ENCODE measurements at places on chromosomes 1 and 21.

DNA sequence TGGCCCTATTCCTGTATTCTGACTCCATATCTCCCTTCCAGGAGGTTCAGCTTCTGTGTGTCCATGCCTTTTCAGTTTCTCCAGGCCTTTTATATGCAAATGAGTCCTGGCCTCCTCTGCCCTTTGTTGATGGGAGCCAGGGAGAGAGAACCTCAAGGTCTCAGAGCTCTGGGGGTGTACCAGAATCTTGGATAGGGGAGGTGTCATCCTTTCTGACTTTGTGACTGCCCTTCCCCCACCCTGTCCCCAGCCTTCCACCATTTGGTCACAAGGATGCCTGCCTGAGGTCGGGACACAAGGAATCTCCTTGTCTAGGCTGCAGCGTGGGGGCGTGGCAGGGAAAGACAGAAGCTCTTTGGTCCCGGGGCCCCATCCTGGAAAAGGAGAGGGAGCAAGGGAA, 18.6 kb downstream of the LURAP1 start:
- no peak for DNase-seq

GRCh38 chr1:201726700-201727099, 102.3 kb upstream of the IPO9 start:
- no peak for DNase-seq

GRCh38 chr1:53349968-53350852, 22.3 kb upstream of the LRP8 start:
- no peak for DNase-seq

- DNase-seq, result no peak
These were observed 92.6 kb upstream of the NEK7 start for GRCh38 chr1:198064181-198064580.

DNA sequence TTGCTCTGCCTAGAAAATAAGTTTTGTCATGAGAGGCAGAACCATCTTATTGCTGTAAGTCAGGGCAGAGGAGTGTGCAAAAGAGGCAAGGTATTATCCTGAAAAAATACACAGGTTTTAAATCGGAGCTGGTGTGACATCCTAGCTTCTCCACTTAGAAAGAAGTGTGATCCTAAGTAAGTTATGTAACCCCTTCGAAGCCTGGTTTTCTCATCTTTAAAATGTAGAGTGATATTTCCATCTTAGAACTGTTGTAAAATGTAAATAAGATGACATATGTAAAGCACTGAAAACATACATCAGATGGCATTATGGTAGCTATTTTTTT, 65.1 kb downstream of the IER5 start:
- DNase-seq, result no peak

DNA sequence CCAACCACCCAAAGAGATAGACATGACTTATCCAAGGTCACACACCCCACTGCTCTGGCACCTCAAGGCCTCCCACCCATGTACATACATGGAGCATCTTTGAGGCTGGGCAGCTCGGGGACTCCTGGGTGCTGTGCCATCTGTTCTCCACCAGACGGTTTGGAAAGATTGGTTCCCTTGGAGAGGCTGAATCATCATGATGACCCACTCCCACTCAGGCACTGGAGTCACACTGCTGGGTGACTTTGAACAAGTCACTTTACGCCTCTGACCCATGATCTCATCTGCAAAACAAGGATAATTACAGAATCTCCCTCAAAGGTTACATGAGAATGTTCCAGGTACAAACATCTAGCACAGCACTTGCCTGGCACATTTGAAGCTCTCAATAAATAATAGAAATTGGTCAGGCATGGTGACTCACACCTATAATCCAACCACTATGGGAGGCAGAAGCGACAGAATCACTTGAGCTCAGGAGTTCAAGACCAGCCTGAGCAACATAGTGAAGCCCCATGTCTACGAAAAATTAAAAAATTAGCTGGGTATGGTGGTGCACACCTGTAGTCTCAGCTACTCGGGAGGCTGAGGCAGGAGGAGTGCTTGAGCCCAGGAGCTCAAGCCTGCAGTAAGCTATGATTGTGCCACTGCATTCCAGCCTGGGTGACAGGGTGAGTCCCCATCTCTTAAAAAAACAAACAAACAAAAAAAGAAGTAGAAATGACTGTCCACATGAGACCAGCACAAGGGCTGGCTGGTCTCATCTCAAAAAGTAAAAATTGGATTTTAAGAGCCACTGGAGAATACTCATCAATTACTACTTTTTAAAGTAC, 74.9 kb downstream of the RRAGC start:
- DNase-seq, result no peak

DNA sequence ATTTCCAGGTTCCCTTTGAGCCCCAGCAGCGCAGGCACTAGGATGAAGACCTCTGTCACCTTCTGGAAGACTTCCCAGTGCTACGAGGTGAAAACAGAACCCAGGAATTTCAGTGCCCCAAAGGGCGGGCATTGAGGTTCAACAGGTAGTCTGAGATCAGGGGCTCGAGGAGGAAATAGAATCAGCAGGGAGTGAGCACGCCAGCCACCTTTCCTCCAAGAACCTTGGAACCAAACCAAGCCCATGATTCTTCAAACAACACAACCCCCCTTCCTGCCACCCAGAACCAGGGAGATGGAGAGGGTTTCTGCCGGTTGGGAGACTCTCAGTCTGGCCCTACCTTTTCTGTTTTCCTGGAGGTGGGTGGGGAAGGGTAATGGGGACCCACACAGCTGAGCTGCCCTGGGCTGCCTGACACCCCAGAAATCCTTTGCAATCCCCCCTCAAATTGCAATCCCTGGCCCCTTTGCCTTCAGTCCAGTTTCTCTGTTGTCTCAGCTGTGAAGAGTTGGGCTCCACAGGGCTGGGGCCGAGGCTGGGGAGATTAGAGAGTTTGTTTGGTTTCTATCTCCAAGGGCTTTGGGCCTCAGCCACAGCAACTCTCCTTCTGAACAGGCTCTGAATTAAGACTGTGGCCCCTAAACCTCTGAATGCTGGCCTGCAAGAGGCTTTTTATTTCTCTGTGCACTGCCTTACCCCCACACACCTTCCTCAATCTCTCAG, 11.9 kb downstream of the SLC41A1 start:
- no peak for DNase-seq

DNA sequence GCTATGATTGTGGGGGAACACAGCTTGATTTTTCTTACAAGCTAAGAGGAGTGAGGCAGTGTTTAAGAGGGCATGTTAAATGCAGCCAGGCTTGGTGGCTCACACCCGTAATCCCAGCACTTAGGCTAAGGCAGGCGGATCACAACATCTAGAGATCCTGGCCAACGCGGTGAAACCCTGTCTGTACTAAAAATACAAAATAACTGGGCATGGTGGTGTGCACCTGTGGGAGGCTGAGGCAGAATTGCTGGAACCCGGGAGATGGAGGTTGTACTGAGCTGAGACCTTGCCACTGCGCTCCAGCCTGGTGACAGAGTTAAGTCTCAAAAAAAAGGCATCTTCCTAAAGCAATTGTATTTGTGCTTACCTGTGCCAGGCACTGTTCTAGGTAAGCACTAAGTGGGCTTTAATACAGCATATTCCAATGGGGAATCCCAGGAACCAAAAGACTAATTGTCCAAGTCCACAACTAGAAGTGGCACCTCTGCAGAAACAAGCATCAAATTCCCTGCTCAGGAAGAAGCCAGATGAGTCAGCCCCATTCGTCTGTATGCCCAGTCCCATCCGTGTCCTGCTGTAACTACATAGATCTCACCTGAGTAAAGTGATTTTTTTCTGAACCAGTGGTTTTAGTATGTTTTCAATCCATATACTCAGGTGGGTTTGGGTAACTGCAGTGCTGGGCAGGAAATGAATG, 4.6 kb downstream of the RCC1 start:
- DNase-seq, result peak; percentile 67

DNA sequence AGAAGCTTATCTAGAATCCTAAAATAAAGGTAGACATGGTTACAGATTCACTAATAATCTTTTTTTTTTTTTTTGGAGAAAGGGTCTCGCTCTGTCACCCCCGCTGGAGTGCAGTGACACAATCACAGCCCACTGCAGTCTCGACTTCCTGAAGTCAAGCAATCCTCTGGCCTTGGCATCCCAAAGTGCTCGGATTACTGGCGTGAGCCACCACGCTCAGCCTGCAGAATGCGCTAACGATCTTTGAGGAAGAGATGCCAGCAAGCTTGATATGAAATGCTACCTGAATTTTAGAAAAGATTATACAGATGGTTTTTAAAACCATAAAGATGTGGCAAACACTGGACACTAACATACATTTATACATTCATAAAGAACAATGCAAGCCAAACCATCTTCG, 4.1 kb upstream of the GNPAT start:
- DNase-seq, result no peak

DNA sequence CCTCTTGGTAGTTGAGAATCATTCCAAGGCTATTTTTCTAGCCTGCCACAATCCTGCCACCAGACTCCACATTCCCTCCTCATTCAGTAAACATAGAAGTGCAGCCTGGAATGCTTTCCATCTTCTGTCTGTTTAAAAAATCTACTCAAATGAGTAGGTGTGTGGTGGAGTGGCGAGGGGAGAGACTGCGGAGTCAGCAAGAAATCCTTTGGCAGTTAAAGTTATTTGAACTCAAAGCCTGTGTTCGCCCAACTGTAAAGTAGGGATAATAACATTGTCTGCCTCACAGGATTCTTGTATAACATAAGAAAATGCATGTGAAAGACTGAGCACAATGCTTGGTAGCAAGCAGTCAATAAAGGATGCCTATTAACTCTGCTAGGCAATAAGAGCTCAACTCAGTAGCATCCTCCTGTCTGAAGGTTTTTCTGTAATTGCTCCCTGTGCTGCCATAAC, 22.2 kb upstream of the DPT start:
- DNase-seq, result no peak

DNA sequence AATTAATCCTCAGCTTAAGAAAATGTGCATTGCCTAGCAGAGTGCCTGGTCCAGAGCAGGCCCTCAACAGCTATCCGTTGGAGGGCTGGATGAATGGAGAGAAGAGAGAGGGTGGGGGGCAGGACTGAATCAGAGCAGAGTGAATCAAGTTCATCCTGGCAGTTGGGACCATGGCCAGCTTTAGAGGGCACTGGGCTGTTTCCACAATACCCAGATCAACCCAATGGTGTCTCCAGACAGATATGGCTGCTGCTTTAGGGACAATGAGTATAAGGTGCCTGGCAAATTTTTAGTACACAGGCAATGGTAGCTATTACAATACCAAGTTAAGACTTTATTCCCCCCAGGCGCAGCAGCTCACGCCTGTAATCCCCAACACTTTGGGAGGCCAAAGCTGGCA, 17.1 kb downstream of the EMC1 start:
- DNase-seq, result no peak

DNA sequence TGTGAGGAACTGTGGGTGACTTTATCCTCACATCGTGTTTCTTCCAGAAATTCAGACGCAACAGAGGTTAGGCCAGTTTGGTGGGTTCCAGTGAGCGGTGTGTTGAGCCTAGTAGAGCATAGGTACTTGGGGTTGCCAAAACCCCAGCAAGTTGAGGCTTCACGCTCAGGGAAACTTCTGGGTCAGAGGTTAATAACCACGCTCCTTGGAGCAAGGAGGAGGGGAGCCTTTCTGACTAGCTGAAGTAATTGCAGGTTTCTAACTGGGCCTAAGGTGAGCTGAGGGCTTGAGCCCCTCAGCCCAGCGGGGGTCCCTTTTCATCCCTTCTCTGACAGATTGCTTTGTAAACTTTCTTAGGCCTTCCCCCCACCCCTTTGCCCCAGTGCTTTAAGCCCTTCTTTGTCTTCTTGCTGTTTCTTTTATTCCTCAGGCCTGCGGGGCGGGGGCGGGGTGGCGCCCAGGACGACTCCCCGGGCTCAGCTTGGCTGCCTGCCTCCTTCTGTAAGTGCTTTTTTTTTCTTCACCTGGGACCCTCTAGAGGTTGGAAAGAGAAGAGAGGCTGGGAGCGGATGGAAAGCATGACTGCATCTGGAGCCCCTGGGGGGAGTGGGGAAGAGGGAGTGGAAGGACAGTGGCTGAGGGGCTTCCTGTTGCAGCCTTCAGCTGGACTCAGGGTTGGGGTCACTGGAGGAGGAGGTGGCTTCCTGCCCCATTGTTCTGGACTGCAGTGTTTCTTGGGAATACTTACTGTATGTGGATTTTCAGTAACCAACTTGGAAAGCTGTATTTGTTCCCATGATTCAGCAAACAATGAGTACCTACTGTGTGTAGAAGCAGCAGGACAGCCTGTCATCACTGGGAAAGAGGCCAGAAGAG, 1.3 kb upstream of the ZNF436 start:
- peak; percentile 36 for DNase-seq

- no peak for DNase-seq
These were observed 19.1 kb upstream of the MRPS6 start for GRCh38 chr21:34054259-34054658.

GRCh38 chr1:42168763-42169162, 4.2 kb upstream of the GUCA2A start:
- no peak for DNase-seq
